Natural killer cell treated with Interleukin-12 subunit alpha and Interleukin-12 subunit beta and Interleukin-15 and Interleukin-18, amount 100 ng/mL, for 72 hours (primary cell): ENCODE measurements at places on chromosomes 1 and 21. TPM values are rescaled to one million over a fixed set of nuclear protein-coding genes. Genes with fewer than 3 reads are reported as not detected.

Gene S1PR1
- total RNA-seq, result 11.8 TPM

DNA sequence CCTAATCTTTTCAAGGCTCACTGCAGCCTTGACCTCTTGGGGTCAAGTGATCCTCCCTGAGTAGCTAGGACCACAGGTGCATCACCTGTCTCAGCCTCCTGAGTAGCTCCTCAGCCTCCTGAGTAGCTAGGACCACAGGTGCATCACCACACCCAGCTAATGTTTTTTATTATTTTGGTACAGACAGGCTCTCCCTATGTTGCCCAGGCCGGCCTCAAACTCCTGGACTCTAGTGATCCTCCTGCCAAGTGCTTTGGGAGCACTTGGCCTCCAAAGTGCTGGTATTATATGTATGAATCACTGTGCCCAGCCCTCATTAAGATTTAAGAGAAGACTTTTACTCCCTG is 58.5 kb upstream of the S1PR1 start:
- peaks cover 19% of the 10 kb centered on the region for H3K4me1 ChIP-seq
- peak overlapping the region; percentile 81 for H3K4me3 ChIP-seq
- peak overlapping the region; percentile 90 for H3K27ac ChIP-seq
- DNase-seq, result no peak
- no peaks in the 10 kb centered on the region for H3K27me3 ChIP-seq

GRCh38 chr1:23392125-23392855 is 22.7 kb upstream of the ZNF436 start:
- H3K4me3 ChIP-seq, result no peak overlapping the region
- no peak for DNase-seq
- H3K36me3 ChIP-seq, result no peaks in the 10 kb centered on the region
- no peak overlapping the region for H3K27ac ChIP-seq

- no peak for DNase-seq
- peak overlapping the region; percentile 41 for H3K27ac ChIP-seq
- H3K36me3 ChIP-seq, result no peaks in the 10 kb centered on the region
- H3K4me1 ChIP-seq, result no peaks in the 10 kb centered on the region
These were observed 98.2 kb downstream of the PGBD5 start for GRCh38 chr1:230327892-230328284.

- H3K36me3 ChIP-seq, result no peaks in the 10 kb centered on the region
- DNase-seq, result no peak
- no peaks in the 10 kb centered on the region for H3K4me1 ChIP-seq
- no peak overlapping the region for H3K27ac ChIP-seq
- H3K27me3 ChIP-seq, result no peaks in the 10 kb centered on the region
These were observed 30.5 kb downstream of the NTNG1 start for GRCh38 chr1:107171333-107171732.
